ENCODE measurements at places on chromosomes 6 and 20.

GRCh38 chr6:74534465-74535211, 671.2 kb downstream of the COL12A1 start:
- DNase-seq, result peak; percentile 53

- DNase-seq, result no peak
Measured at GRCh38 chr6:124978451-124979293, 16.4 kb downstream of the RNF217 start.

- no peak for DNase-seq
Measured at GRCh38 chr6:160042014-160042773, 73.3 kb downstream of the IGF2R start.

GRCh38 chr20:20251317-20251716, 116.6 kb upstream of the INSM1 start:
- no peak for DNase-seq

GRCh38 chr6:4794140-4794707, 18.0 kb downstream of the CDYL start:
- DNase-seq, result no peak

GRCh38 chr20:20823476-20823881, 111.0 kb upstream of the RALGAPA2 start:
- no peak for DNase-seq

GRCh38 chr6:111978532-111979149, 75.3 kb upstream of the CCN6 start:
- DNase-seq, result no peak

DNA sequence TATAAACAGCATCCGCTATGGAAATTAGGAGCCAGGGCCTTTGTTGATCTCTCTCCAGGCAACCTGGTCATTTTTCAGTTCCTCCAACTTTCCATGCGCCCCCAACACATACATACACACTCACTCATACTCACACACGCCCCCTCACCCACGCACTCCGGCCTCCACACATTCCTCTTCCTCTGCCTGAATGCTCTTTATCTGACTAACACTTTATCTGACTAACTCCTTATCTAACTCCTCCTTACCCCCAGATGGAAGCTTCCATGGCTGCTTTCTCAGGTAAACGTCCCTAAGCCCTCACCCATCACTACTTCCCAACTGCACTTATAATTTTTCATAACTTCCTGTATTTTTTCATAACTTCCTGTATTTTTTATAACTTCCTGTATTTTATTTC, 17.4 kb downstream of the CASS4 start:
- DNase-seq, result no peak

DNA sequence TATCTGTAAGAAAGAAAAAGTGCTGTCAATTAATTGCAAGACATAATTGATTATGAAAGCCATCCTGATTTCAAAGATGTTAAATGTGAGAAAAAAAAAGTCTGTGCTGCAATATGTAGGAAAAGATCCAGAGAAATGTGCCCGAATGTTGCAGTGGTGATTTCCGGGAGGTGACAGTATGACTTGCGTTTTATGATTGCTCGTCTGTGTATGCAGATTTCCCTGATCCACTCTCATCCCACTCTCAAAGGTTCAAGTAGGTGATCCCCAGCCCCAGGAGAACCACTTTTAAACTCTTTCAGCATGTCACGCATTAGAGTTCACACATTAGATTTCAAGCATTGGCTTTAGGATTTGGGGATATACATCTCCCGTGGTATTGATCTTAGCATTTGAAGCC, 57.8 kb downstream of the TPD52L1 start:
- no peak for DNase-seq

DNA sequence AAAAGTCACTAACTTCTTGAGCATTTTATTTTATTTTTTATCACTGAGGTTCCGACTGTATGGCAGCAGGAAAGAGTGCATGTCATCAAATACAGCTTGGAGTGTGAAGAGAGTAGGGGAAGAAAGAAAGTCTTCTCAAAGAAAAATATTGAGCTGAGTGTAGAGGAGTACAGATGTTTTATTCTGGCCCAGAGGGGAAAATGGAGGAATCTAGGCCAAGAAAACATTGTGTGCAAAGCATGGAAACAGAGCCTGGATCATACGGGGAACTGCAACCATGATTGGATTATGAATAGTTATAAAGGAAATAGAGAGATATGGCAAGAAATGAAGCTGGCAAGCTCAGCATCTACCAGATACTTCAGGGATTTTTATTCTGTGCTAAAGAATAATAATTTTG, 104.2 kb upstream of the SCGN start:
- no peak for DNase-seq

- no peak for DNase-seq
Measured at GRCh38 chr20:49610691-49611538, 43.0 kb upstream of the PTGIS start.

DNA sequence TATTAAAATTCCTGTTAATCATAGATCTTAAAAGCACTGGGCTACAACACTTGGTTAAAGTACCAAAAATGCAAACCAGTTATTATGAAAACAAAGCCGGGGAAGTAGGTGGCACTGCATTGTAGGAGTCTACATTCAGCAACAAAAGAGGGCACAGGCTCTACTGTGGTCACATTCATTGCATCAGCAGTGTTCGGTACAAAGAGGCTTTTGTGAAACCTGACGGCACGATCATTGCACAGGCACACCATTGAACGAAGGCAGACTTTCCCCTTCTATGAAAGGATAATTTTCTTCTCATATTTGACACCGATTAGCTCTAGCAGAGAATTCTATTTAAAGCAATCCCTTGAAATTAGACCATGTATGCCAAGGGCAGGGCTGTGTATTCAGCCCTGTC, 44.6 kb upstream of the AGPAT4 start:
- no peak for DNase-seq

- no peak for DNase-seq
Measured at GRCh38 chr6:132937466-132937906, 123.1 kb downstream of the RPS12 start.

DNA sequence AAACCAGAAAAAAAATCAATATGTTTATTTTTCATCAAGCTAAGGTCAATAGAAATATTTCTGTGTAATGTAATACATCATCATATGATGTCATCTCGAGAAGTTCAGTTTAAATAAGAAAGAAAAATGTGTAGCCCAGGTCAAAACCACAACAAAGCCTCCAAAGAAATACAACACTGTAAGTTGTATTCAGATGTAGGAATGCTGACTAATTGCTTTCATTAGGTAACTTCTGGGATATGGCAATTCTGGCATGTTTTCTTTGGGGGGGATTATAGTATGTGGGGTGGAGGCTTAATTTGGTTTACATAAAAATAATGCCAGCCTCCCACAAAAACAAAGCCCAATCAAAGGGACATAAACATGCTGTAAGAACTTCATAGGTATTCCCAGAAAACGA, 881.8 kb upstream of the CITED2 start:
- no peak for DNase-seq
